ENCODE measurements at places on chromosomes 16 and 17.

DNA sequence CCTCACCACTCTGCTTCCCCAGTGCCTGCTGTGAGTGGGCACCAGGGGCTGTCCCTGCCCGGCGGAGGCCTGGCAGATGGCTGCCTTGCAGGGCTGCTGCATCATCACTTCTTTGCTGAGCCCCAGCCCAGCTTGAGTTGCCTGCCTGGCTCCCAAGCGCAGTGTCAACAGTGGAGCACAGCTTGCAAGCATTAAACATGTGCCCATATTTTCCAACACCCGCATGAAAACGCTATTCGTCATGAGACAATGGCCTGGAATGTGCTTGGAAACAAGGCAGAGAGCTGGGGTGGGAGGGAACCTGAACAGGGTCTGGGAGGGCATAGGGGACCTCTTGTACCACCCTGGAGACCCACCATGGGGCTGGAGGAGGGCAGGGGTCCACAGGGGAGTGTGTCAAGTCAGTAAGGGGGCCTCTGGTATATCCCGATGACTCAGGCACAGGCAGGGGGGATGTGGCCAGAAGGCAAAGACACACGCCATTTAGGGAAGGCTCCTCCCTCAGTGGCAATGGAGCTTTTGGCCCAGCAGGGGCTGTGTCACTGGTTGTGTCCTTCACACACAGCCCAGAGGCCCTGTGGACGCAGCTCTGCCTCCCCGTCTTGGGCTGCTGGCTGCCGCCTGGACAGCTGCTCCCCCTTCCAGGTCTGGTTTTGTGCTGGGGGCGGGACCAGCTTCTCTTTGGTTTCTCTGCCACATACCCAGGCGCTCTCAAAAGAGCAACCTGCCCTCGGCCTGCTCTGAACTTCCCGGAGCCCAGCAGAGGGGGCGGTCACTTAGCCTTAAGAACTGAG, 17.4 kb upstream of the MTSS2 start:
- DNase-seq, result no peak

DNA sequence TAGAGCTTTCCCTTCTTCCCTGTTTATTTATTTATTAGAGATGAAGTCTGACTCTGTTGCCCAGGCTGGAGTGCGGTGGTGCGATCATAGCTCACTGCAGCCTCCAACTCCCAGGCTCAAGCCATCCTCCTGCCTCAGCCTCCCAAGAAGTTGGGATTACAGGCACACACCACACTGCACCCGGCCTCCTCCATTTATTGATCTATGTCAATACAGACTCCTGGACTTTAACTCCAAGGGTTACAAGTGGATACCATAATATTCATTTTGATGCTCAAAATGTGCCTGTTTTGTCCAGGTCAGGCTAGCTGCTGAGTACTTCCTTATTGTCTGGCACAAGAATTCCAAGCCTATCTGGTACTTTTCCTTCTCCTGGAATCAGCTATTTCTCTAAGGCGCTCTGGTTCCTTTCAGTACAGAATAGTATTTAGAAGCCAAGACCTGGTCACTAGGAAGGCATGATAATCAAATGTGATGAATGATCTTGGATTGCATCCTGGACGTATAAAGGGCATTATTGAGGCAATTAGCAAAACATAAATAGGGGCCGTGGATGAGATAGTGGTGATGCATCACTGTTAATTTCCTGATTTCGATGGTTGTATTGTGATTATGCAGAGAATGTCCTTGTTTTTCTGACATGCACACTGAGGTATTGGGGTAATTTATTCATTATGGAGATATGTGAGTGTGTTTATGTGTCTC, 21.7 kb downstream of the IL4R start:
- no peak for DNase-seq

GRCh38 chr17:72634621-72635020, 457.9 kb downstream of the SLC39A11 start:
- DNase-seq, result no peak

DNA sequence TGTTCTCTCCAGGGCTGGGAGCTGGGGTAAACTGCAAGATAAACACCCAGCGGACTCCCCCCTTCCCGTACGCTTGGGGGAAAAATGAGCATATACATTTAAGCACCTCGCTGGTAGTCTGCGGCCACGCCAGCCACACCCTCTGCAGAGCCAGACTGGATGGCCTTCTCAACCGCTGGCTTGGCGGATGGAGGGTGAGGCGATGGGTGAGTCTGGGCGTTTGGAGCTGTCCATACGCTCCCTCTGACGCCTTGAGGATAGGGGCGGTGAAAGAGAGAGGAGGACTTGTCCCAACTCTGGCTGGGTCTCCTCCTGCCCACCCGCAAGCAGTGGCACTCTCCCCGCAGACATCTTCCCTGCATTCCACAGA, 1.0 kb downstream of the ITGA3 start:
- no peak for DNase-seq

- DNase-seq, result no peak
These were observed 487 bp downstream of the TSR1 start for GRCh38 chr17:2335726-2336214.

DNA sequence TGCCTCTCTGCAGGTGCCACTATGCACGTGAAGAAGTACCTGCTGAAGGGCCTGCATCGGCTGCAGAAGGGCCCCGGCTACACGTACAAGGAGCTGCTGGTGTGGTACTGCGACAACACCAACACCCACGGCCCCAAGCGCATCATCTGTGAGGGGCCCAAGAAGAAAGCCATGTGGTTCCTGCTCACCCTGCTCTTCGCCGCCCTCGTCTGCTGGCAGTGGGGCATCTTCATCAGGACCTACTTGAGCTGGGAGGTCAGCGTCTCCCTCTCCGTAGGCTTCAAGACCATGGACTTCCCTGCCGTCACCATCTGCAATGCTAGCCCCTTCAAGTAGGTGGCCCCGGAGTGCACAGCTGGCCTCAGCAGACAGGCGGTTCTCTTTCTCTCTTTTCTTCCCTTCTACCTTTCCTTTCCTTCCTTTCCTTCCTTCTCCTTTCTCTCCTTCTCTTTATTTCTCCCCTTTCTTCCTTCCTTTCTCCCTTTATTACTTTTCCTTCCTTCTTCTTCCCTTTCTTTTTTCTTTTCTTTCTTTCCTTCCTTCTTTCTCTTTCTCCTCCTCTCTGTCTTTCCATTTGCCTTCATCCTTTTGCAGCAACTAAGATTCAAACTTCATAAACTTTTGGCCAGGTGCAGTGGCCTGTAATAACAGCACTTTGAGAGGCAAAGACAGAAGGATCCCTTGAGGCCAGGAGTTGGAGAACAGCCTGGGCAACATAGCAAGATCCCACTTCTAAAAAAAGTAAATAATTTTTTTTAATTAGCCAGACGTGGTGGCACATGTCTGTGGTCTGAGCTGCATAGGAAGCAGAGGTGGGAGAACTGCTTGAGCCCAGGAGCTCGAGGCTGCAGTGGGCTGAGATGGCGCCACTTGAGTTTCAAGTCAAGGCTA, 46.7 kb downstream of the SCNN1B start:
- no peak for DNase-seq

GRCh38 chr16:49993579-49993978, 31.4 kb upstream of the CNEP1R1 start:
- no peak for DNase-seq

DNA sequence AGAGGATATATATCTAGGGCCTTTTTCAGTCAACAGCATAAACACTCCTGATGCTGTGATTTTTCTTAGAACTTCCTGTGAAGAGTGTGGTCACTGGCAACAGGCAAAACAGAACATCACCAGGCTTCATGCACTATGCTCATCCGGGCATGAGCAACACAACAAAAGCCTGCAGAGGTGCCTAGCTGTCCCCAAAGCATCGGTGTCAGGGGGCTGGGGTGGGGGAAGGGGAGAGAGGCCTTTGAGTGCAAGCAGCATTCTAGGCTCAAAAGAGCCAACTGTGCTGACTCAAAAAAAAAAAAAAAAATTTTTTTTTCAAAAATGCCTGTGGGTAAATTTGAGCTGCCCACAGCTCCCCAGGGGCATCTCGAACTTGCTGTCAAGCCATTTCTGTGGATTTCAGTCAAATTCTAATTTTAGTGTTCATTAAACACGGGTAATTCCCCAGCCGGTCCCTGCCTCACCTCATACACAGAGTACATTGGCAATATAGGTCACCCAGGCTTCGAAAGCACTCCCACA, 194.6 kb upstream of the DYNLRB2 start:
- no peak for DNase-seq

- no peak for DNase-seq
These were observed 68.0 kb upstream of the CBX4 start for GRCh38 chr17:79907217-79907715.
